ENCODE measurements at places on chromosomes 3 and 15. TPM values are rescaled to one million over a fixed set of nuclear protein-coding genes. Genes with fewer than 3 reads are reported as not detected.

The PIGZ gene
- total RNA-seq = 2.2 TPM

- DNase-seq = no peak
These were observed 67.6 kb upstream of the GADL1 start for GRCh38 chr3:30962084-30962483.

GRCh38 chr3:11653298-11654055 lies 9.8 kb upstream of the VGLL4 start:
- DNase-seq = no peak

GRCh38 chr3:35601959-35602358 lies 37.4 kb upstream of the ARPP21 start:
- no peak for DNase-seq

The TMEM44 gene
- total RNA-seq = 1.7 TPM

DNA sequence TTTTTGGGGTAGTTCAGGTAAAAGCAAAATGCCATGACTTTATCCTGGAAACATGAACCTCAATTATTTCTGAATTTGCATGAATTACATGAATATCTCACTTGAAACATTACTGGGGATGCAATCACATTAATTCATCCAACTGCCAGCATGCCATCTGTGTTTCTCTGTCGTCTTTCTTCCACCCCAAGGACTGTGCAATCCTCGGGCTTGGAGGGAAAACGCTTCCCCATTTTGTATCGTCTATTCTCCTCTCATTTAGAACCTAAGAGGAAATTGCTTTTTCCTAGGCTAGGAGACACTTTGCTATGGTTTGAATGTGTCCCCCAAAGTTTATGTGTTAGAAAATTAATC lies 109.4 kb downstream of the SQOR start:
- DNase-seq = no peak

GRCh38 chr3:194136519-194137007 lies 615 bp downstream of the HES1 start:
- DNase-seq = no peak

- DNase-seq = no peak
These were observed 117.5 kb upstream of the NR2F2 start for GRCh38 chr15:96213045-96213444.
